Frontal cortex (tissue), 4 donors: ENCODE measurements at places on chromosomes 7 and 10. TPM values are rescaled to one million over a fixed set of nuclear protein-coding genes. Genes with fewer than 3 reads are reported as not detected.

DNA sequence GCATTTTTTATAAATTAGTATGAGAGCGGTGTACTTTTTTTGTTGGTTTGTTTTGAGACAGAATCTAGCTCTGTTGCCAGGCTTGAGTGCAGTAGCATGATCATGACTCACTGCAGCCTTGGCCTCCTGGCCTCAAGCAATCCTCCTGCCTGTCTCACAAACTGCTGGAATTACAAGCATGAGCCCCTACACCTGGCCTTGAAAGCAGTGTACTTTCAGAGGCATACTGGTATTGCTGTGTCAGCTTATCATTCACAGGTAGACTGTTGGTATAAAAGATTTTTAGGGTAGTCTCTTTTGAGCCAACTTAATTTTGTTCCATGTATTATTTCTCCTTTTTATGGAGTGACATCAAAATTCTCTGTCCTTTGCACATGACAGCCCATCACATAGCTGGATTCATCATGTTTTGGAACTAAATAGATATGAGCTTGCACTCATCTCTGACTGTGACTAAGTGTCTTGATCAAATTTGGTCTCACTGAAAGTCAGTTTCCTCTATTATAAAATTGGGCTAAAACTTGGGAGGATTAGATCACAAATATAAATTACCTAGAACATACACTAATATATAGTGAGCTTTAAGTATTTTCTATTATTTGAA is 12.4 kb downstream of the GNAT3 start:
- no peak for DNase-seq

- DNase-seq = no peak
Measured at GRCh38 chr7:48426331-48426965, 255.2 kb downstream of the ABCA13 start.

DNA sequence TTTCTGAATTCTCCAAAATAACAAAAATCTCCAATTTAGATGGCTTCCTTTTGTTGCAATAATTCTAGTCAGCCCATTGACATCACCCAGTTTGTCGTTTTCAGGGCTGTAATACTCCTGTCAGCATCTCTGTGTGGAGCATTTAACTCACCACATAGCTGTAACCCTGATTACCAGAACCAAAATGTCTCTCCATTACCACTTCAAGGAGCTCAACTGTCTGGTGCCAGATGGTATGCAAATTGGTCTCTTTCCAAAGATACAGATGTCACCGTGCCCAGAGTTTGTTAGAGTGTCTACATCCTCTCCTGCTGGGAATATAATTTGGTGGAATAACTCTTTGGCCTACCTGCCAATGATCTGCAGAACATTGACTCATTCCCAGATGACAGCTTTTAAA is 350.3 kb upstream of the POT1 start:
- DNase-seq = no peak

DNA sequence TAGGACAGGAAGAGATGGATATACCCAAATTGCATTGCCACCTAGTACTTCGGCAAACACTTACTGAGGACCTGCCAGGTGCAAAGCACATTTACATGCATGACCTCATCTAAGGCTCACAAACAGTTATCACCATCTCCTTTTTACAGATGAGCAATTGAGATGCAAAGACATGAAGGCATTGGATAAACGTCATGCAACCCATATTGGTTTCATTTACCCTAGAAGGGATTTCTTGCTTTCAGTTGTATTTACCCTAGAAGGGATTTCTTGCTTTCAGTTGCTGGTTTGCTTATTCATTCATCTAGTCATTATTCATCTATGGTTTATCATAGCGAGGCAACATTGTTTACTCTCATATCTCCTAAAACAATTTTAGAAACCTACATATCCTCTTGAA is 52.2 kb downstream of the STEAP1B start:
- no peak for DNase-seq

DNA sequence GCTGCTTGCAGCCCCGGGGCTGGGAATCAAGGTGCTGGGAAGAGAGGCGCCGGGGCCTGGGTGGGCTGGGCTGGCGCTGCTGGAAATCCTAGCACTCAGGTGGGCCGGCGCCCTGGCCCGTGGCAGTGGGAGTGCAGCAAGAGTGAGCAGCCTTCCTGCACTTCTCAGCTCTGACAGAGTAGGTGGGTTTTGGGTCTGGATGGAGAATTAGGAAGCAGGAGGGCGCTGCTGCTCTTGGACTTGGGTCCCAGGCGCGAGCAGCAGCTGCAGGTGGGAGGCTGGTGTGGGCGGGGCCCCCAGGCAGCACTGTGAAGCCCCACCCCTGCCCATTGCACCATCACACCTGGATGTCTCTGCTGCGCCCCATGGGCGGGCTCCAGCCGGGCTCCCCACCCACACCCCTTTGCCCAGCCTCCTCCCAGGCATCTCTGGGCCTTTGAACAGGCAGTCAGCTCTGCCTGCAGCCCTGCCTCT is 6.0 kb downstream of the BRI3 start:
- no peak for DNase-seq

Gene CALHM1
- not detected for total RNA-seq
